Activated CD4-positive, alpha-beta T cell treated with anti-CD3 and anti-CD28 coated beads, Interleukin-2, Interleukin-6, amounts not matched to agents 100 ng/mL and 50 ng/mL, durations not matched to agents 16 hours and 8 hours (primary cell): ENCODE measurements at places on chromosomes 12 and 14.
A peak's percentile ranks its signal among the peaks of the same experiment; 100 is the strongest.

DNA sequence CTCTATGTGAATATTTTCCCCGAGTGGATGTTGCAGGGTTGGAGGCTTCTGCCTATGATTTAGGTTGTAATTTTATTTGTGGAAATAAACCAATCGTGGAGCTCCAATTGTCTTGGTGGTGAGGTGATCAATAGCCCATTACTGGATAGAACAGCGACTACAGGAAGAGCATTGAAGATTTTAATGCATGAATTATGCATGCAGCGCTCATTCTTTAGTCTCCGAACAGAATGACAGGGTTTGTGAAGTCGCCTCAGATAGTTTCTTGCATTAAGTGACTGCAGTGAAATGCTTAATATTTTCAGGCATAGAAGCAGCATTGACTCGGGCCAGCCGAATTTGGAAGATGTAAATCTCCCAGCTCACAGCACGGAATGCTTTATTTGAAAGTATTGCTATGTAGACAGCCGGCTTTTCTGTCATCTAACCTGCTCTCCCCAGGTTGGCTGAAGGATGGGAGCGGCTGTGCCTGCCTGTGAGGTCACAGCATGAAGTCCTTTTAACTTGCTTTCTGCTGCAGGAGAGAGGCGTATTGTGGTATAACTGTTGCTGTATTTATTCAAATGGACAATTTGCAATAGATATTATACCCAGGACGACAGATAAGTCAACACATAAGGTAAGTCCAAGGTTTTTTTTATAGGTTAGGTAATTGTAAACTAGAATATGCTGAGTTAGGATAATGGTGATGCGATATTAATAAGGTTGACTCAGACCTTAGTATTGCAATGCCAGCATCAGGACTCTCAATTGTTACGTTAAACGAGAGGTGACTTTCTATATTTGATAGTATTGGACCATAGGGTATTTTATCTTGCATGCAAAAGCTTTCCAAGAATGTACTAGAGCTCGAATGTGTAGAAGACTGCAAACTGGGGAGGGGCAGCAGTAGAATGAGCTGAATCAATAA, 135.7 kb downstream of the CNTN1 start:
- no peak for DNase-seq

DNA sequence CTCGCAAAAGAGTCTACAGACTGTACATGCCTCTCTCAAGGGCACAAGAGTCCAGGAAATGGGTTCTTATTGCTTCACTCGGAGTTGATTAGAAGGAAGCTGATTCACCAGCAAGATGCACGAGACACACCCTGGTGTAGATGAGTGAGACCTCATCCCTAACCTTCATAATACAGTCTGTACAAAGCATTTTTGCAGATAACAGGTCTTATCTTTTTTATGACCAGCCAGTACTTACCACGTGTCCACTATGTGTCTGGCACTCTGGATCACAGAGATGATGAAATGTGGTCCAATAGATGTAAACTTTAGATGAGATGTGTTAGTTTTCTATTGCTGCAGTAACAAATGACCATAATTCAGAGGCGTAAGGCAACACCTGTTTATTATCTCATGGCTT, 53.4 kb upstream of the PWP1 start:
- no peak for DNase-seq

- no peak for DNase-seq
Measured at GRCh38 chr12:52493172-52493571, at the start of gene KRT6A. KRT6A (minus strand) TSS chr12:52493257; CDS start chr12:52493188, 69 bp downstream.

GRCh38 chr14:73645248-73645610, 443 bp downstream of the DNAL1 start:
- no peak for DNase-seq

- DNase-seq, result no peak
Measured at GRCh38 chr12:99250091-99250490, 397.5 kb upstream of the GARIN6 start.

GRCh38 chr12:112606611-112607365, 184.8 kb upstream of the RPH3A start:
- DNase-seq, result no peak

DNA sequence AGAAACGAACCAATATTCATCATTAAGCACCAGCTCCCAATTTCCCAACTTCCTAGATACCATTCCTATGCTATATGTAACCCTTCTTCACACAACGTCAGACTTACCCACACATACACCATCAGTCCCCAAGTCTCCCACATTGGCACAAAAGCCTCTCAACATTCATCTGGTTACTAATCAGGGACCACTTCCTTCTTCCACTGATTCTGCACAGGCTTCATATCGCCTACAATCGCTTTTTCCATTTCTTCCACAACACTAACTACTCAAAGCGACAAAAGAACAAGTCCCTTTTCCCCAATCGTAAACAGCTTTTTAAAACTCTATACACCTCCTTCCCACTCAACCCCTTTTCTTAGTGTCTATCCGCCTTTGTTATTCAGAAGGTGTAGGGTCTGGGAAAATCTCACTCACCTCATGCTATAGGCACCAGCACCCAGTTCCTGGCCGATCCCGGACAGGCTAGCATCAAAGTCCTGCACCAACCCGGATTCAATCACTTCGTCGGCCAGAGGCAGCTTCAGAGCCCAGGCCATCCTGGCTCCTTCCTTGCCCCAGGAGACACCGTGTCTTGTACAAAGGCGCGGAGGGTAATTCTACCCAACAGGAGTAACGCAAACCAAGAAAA, 936 bp downstream of the TFCP2 start:
- DNase-seq, result peak; percentile 15

DNA sequence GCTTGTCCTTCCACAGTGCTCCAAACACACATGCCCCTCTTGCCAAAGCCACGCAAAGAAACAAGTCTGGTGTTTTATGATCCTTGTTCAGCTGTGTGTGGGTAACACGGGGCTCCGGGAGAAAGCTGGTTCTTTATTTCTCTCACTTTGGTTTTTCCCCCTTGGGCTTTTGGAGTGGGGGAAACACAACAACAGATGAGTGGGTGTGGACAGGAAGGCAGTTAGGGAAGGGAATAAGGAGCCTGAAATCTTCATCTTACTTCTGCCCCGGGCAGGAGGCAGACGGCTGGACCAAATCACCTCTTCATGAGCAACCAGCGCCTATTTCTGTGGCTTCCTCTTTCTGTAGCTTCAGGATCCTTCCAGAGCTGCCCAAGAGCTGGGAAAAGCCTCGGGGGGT, 218.5 kb downstream of the PHETA1 start:
- no peak for DNase-seq

GRCh38 chr14:99380991-99381687, 99.5 kb downstream of the SETD3 start:
- DNase-seq, result no peak

DNA sequence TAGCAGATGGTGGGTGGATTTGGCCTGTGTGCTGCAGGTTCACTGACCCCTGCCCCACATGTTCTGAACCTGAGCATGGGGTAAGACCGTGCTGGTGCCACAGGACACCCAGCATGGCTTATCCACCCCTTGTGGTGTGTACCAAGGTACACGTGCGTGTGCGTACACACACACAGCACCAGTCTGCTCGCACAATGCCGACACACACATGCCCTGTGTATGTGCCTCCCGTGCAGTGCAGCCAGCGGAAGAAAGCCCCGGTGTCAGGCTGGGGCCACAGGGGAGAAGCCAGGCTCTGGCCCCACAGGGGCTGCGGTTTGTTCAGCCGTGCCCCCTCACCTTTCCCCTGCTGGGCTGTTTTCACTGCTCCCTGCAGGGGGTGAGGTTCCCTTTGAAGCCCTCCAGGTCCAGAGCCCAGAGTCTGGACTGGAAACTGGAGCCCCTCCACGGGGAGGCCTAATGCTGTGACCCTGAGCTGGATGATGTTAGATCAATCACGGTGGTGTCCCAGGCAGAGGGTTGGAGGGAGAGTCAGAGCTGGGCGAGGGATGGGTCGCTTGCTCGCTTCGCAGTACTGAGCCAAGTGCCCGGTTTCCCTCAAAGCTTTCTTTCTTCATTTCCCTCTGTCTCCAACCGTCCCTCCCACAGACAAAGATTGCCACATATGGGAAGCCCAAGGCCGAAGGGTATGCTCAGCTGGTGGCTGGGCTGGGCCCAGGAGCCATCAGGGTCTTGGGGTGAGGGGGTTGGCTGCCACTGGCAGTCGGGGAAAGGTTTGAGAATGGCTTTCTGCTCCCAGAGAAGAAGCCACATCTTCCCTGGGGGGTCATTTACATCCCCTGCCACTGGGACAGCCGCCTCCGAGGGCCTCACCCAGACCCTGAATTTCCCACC, 6.2 kb downstream of the DTX1 start:
- DNase-seq, result no peak

DNA sequence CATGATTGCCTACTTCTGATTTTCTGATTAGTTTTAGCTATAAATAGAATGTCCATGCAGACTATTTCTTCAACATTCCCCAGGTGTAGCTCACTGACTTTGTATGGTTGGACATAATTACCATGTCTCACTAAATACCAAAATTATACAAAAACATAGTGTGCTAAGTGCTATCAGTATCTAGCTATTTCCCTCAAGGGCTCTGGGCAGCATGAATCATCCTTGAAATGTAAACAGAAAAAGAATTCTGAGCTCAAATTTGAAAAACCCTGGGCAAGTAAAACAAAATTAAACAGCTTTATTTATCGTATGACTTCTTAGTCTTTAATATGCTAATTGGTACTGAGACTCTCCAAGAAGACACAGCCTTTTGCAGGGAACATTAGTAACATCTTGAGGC, 82.9 kb downstream of the SPATA7 start:
- no peak for DNase-seq

GRCh38 chr12:30701056-30701455, 5.4 kb upstream of the IPO8 start:
- DNase-seq, result no peak

DNA sequence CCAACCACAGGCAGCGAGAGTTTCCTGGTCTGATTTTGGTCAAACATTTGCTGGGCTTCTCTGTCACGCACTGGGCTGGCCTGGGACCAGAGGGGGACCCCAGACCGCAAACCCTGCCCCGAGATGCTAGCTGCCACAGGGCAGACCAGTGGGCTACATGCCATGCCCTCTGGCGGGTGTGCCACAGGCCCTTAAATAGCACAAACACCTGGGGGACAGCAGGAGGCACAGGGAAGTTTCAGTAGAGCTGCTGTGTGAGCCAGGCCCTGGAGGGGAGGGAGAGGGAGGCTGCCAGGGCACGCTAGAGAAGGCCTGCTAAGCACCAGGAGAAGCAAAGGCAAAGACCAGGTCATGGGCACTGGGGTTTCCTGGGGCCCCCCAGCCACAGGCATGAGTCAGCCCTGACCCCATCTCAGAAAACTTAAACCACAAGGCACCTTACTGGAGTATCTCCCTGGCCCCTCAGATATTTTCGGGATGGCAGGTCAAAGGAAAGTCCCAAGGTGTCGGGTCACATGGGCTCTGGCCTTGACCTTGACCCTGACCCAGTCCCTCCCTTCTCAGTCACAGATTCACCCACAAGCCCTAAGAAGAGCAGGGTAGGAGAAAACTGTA, 29.2 kb downstream of the ITPK1 start:
- DNase-seq, result peak; percentile 23

DNA sequence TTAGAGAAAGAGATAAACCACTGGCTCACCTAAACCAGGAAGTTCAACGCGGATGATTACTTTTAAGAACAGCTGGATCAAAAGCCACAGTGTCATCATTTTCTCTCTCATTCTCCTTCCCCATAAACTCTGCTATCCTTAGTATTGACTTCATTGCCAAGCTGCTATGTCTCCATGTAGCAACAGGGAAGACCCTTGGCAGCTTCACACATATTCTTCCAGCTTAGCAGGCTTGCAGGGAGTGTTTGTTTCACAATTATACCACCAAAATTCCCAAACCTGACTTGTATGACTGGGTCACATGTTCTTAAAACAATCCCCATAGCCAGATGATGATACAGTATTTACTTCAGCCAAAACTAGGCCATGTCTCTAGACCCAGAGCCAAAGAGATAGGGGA, 235.5 kb downstream of the PAWR start:
- no peak for DNase-seq

DNA sequence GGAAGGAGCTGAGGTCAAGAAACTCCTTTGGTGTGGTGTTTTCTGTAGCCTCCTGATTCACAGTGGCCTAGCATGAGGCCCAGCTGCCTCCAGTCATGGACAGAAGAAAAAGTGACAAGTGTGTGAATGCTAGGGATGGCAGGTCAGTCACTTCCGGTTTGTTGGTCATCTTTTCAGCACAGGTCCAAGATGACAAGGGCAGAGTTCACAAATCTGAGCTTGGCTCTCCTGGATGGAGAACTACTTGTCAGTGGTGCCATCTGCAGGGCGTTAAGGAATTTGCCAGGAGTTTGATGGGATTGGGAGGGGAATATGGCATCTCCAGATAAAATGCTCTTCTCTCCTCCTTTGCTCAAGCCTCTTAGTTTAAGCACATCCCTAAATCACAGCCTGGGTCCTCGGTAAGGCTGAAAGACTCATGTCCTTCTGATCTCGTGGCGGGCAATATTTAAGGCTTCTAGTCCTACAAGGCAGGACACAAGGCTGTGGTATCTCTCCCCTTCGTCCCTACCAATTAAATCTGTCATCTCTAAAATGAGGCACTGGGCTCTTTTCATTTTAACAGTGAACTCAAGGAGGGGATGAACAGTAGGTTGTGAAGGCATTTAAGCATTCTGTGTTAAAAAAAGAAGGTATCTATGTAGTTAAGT, 10.0 kb downstream of the TUBA1B start:
- no peak for DNase-seq

- DNase-seq, result no peak
Measured at GRCh38 chr12:2267703-2268470, 215.1 kb downstream of the CACNA1C start.

DNA sequence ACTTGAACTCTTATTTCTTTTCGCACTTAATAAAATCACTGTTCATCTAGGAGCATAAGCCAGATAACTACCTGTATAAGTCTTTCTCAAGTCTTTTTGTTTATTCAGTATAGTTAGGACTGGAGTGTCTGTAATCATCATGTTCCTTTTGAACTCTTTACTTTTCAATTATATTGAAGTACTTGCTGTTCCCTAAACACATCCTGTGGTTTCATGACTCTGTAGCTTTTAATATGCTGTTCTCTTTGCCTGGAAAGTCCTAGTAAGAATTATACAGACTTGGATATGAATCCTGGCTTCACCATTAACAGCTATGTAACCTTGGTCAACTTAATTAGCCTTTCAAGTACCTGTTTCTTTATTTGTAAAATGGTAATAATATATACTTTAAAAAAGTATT, 88.2 kb downstream of the CCDC91 start:
- DNase-seq, result no peak

GRCh38 chr12:38258411-38258810, 58.2 kb upstream of the ALG10B start:
- DNase-seq, result no peak

- peak; percentile 18 for DNase-seq
Measured at GRCh38 chr12:75087654-75088053, 122.0 kb downstream of the KCNC2 start.
